Lower lobe of right lung (tissue), 2 donors: ENCODE measurements at places on chromosomes 2 and 18. TPM values are rescaled to one million over a fixed set of nuclear protein-coding genes. Genes with fewer than 3 reads are reported as not detected.

DNA sequence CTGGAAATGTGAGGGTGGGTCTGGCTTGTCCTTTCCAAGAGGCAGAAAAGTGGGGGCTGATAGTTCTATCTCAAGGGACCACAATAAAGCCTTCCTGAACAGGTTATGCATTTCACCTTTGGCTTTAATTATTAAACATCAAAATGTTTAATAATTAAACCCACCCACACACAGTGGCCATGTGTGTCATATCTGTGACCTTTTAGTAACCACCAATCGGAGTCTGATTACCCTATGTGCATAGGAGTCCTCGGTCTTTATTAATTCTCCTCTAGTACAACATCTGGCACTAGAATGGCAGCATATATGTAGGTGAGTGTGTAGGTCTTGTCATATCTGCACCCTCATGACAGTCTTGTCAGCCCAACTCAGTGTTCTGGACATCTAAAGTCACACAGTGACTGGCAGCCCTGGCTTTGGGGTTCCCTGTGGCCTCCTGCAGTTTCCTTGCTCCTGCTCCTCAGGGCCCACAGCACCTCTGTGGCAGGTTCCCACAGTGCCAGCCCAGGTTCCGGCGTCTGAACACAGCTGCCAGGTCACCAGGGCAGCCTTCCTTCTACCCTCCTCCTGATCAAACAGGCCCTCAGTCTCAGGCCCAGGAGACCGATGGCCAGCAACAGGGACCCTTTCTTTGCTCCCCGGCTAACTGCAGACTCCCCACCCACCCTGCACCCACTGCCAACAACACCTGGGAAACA is 100.9 kb downstream of the MTCL1 start:
- no peak for DNase-seq
- H3K4me1 ChIP-seq = no peaks in the 10 kb centered on the region
- no peaks in the 10 kb centered on the region for H3K27me3 ChIP-seq
- H3K4me3 ChIP-seq = no peak overlapping the region
- H3K36me3 ChIP-seq = no peaks in the 10 kb centered on the region

DNA sequence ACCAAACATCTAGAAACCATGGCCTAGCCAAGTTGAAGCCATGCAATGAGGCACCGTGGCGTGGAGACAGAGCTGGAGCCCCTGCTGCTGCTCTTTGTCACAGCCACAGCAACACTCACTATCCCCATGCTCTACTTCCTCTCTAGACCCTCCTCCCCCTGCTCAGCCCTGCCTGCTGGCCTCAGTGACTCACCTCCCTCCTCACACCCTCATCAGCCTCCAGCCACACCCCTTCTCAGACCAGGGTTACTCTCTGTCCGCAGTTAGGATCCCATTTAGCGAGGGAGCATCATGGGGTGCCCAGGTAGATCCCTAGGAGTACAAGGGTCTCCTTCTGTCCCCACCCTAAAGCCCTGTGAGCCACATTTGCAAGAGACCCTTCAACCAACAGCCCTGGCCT is 25.4 kb upstream of the SOX11 start:
- H3K27me3 ChIP-seq = no peaks in the 10 kb centered on the region
- no peak overlapping the region for H3K27ac ChIP-seq
- DNase-seq = no peak
- no peaks in the 10 kb centered on the region for H3K36me3 ChIP-seq

KCNJ3 gene
- total RNA-seq = not detected

PTPRM gene
- total RNA-seq = 85.2 TPM

DNA sequence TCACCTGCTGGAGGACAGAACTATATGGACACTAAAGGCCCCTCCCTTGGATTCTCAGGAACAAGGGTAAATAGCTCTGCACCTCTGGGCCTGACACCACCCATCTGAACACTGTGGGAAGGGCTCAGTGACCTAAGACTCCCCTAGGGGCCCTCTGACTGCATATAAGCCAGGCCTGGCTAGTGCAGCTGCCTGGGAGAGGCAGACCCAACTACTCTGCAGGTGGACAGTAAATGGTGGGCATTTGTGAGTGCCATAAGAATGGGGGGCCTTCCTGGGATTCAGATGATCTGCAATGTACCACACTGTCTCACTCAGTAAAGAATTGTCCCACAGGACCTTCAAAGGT is 11.2 kb upstream of the WIPF1 start:
- H3K36me3 ChIP-seq = no peaks in the 10 kb centered on the region
- H3K4me3 ChIP-seq = no peak overlapping the region
- peaks cover 34% of the 10 kb centered on the region for H3K4me1 ChIP-seq
- no peaks in the 10 kb centered on the region for H3K27me3 ChIP-seq
- no peak overlapping the region for H3K27ac ChIP-seq
- DNase-seq = no peak

SERPINB10 gene
- not detected for total RNA-seq

DNA sequence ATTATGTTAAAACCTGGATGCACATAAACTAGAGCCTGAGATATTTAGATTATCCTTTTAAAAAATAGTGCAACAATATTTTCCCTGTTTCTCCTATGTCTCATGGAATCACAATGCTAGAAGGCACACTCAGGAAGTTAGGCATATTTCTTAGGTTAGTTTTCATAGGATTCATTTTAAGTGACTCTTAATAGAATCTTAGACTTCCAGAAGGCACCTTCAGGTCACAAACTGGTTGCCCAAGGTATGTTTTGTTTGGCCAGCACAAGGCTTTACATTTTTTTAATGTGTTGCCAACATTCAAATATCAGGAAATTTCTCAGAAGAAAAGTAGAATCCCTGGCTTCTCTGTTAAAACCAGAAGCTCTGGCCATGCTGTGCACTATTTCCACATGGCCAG is 129.3 kb downstream of the LNPK start:
- DNase-seq = no peak
- no peak overlapping the region for H3K27ac ChIP-seq
- H3K4me1 ChIP-seq = no peaks in the 10 kb centered on the region
- H3K27me3 ChIP-seq = no peaks in the 10 kb centered on the region

DNA sequence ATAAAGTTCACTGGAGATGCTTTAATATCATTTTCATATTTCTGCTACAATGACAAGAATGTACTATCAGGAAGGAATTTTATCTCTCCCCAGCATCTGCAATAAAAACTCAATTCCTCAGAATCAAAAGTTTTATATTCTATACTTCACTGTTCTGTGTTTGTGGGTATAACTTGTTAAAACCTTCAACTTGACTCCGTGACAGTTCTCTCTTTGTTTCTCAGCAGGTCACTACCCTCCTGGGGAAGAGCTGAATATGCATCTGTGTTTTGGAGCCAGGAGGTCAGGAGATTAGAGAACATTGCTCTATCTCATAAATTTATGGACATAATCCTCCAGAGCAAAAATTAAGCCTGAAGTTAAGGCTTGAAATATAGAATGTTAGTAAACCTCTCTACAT is 411.4 kb downstream of the TRIB2 start:
- H3K36me3 ChIP-seq = no peaks in the 10 kb centered on the region
- H3K27me3 ChIP-seq = no peaks in the 10 kb centered on the region
- no peak overlapping the region for H3K4me3 ChIP-seq
- H3K27ac ChIP-seq = no peak overlapping the region
